ENCODE measurements at places on chromosomes 3 and 15. TPM values are rescaled to one million over a fixed set of nuclear protein-coding genes. Genes with fewer than 3 reads are reported as not detected.

- DNase-seq = peak; percentile 51
Observed at GRCh38 chr3:126607214-126607908, 47.6 kb downstream of the TXNRD3 start.

FOXL2NB gene
- total RNA-seq = not detected

DNA sequence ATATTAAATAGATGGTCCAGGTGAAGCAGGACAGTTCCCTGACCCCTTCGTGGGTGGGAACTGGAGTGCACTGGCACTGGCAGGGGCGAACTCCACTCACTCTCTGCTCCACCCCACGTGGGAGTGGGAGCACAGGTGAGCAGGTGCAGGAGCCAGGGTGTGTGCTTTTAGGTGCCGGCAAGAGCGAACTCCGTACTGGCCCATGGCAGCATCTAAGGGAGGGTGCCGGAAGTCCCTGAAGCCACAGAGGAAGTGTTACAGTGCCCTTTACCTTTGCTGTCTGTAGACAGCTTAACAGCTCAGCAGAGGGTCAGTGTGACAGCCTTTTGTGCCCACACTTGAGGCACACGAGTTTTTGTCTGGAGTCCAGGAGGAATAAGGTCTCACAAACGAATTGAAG, 26.7 kb upstream of the PIAS1 start:
- no peak for DNase-seq

DNA sequence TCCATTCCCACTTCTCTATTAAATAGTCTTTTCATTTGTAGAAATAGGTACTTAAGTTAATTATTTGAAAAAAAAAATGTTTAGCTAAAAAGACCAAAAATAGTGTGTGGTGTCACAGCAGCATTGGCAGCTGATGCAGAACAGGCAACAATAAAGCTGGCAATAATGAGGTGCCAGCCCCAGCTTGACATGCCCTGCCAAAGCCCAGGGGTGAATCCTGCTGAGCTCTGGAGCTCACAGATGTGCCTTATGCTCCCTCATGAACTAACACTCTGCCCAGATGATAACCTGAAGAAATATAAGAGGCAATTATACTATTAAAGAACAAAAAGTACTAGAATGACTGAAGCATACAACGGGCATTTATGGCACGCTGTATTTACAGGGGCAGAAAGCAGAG, 63.8 kb downstream of the IGSF11 start:
- no peak for DNase-seq

DNA sequence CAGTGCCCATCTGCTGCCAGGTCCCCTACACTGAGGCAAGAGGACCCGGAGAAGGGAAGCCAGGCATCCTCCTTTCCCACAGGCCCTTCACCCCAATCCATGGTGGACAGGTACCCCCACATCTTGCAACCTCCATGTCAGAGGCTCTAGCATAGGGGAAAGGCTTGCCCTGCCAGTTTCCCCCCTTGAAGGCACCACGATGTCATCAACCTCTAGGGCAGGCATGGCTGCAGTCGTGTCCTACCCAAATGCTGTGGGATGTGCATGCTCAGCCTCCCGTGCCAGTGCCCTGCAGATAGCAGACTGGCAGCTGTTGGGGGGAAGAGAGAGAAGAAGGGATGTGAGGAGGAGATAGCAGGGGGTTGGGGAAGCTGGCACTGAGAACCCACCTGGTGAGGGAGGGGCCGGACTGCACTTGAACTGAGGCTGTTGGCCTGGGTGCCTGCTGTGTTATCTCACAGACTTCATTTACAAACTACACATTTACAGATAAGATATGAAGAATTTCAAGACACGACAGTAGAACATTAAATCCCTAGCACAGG, 197.5 kb downstream of the ADAMTS9 start:
- DNase-seq = no peak

- no peak for DNase-seq
Observed at GRCh38 chr15:80531796-80532195, 127.6 kb downstream of the ARNT2 start.

DNA sequence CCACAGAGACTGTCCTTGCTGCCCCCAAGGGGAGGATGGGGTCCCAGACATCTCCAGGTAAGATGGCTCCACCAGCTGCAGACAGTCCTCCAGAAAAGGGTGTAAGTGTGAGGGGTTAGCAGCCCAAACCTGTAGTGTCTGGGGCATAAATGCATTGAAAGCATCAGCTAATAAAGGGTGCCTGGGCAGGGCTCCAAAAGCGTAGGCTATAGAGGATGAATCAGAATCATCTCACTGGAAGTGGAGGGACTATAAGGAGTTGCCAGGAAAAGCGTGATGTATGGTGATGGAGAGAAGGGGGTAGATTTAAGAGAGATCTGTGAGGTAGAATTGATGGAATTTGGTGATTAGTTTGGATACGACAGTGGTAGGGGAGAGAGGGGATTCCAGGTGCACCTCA, 79.9 kb upstream of the ONECUT1 start:
- no peak for DNase-seq

DNA sequence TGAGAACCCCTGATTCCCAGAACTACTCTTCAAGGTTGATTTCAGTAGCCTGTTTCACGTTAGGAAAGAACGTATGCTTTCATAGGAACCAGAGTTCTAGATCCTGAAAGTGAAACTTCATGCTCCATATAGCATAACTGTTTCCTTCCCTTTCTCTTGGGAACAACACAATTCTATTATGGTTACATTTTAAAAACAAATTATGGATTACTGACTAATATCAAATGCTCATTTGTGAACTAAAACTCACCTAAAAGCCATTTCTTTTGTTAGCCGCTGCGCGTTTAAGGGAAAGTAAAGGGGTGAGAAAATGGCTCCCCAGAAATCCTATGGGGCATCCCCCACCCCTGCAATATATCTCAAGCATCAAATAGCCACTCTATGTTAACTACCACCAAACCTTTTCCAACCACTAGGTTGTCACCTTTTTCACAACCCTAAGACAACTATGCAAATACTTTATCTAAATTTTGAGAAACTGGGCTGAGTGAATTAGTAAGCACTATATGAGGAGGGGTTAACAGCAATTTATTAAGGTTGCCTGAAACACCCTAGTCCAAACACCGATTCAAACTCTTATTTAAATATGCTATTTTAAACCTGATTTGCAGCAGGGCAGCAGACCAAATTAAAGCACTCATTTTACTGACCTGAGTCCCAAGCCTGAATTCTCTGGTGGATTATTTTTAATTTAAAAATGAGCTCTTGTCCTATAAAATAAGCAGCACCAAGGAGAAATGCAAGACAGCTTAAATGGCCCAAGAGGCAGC, 2.4 kb downstream of the SIAH2 start:
- DNase-seq = no peak

CDCP1 gene
- total RNA-seq = 16.9 TPM

CCDC39 gene
- under 0.01 TPM for total RNA-seq

DNA sequence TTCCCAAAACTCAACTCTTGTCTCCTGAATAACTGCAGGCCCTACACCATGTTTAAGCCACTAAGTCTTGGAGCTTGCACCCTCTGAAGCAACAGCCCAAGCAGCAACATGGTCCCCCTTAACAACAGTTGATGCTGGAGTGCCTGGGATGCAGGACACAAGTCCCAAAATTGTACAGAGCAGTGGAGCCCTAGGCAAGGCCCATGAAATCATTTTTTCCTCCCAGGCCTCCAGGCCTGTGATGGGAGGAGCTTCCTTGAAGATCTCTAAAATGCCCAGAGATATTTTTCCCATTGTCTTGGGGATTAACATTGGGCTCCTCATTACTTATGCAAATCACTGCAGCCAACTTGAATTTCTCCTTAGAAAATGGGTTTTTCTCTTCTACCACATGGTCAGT, 311.9 kb upstream of the EPHA3 start:
- DNase-seq = no peak

NRG4 gene
- total RNA-seq = not detected

GRCh38 chr3:17090280-17090983, 205.7 kb downstream of the PLCL2 start:
- DNase-seq = no peak

DNA sequence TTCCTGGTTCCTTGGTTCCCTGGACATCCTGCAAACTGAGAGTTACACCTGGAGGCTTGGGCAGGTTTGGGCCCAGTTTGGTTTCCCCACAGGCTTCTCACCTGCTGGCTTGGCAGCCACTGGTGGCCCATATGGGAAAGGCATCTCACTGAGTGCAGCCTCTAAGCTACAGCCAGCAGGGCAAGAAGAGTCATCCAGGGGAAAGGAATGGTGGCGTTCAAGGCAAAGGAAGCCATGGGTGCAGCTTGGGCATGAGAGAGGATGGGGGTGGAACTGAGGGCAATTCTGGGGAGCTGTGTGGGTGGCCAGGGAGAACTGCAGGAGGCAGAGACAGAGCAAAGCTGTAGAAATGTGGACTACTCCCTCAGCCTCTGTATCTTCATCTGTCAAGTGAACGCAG, 106.4 kb downstream of the EPHB1 start:
- no peak for DNase-seq

GRCh38 chr3:48285675-48286074, 44.8 kb downstream of the ZNF589 start:
- DNase-seq = no peak

CTXN2 gene
- total RNA-seq = not detected

GRCh38 chr3:131079086-131079485, 52.4 kb downstream of the NEK11 start:
- DNase-seq = no peak

- no peak for DNase-seq
Observed at GRCh38 chr3:160035757-160036156, 47.1 kb downstream of the IL12A start.

- no peak for DNase-seq
Observed at GRCh38 chr3:186359078-186359477, 3.0 kb downstream of the DGKG start.

DNA sequence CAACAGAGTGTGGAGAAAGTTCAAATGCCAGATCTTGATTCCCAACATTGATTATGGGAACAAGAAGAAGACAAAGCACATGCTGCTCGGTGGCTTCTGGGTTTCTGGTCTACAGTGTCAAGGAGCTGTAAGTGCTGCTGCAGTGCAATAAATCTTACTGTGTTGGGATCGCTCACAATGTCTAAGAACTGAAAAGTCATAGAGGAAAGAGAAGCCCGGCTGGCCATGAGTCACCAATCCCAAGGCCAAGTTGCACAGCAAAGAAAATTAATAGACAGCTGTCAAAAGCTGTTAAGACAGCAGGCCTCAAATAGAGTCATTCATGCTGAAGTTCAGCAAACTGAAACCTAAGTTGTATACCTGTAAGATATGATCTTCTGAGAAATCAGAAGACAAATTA, 33.2 kb upstream of the SPPL2A start:
- peak; percentile 12 for DNase-seq

TGM4 gene
- not detected for total RNA-seq

DNA sequence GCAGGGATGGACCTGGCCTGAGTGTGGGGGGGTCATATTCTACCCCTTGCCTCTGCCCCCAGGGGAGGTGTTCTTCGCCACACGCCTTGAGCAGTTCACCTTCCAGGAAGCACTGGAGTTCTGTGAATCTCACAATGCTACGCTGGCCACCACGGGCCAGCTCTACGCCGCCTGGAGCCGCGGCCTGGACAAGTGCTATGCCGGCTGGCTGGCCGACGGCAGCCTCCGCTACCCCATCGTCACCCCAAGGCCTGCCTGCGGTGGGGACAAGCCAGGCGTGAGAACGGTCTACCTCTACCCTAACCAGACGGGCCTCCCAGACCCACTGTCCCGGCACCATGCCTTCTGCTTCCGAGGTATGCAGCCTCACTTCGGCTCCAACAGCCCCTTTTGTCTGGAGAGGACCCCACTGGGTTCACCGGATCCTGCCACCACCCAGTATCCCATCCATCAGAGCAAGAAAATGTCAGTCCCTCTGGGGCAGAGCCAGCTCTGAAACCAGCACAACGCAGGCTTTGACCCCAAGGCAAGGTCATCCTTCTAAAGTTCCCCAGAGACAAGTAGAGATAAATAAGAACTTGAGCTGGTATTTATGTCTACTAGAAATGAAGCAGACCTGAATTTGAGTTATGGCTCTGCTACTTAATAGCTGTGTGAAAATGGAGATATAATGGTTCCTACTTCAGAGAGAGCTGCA, 45.8 kb downstream of the HAPLN3 start:
- DNase-seq = no peak

GRCh38 chr3:108221393-108221792, 831 bp downstream of the IFT57 start:
- no peak for DNase-seq

DNA sequence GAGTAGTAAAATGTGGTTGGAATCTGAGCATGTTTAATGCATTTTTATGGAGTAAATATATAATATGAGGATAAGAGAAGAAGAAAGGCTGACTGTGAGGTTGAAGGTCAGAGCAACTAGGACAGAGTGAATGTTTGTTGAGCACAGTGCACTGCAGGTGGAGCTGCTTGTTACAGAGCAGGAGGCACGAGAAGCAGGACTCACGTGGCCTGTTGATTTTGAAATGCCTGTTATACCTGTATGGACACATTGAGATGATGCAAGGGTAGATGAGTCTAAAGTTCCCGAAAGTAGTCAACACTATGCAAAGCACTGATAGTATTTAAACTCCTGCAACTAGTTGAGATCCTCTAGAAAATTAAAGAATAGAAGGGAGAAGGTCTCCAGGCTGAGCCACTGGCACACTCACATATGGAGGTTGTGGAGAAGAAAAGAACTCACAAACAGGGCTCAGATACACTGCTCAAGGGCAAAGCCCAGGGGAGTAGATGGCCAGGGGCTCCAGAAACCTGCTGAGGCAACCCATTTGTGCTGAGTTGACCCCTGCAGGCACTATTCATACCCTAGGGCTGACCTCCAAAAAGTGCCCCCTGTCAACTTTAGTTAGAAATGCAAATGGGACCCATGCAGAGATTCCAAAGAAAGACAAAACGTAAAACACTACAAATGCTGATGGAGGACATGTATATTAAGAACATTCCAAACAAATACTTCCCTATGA, 541.5 kb downstream of the GABRG3 start:
- DNase-seq = no peak

GP5 gene
- 0.17 TPM for total RNA-seq

GRCh38 chr3:41144631-41145030, 54.7 kb upstream of the CTNNB1 start:
- no peak for DNase-seq

DNA sequence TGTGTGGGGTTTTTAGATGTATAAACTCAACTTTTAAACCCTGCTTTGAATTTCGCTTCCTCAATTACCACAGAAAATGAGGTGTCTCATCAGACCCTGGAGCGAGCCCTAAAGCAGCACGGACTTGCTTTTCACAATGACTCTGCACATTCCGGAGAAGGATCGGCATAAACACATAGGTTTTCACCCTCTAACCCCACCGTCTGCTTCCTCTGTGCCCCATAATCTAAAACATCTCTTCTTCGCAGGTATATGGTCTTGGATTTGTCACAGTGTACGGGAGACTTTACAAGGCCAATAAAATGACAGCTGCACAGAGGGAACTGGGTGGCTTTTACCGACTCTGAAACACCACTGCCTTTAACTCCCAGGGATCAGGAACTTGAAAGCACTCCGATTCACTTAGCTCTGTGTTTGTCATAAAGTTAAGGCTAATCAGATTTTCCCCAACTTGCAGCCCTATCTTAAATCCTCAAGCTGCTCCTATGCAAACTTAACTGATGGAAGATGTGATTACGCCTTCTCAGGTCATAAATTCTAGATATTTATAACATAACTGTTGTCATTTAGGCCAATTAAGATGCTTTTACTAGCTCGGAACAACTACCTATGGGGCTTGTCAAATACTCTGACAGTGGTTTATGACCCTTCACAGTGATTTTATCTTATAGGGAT, 133.4 kb upstream of the WNT5A start:
- DNase-seq = peak; percentile 43

GRCh38 chr3:163622384-163622783, 1455.9 kb downstream of the SI start:
- peak; percentile 1 for DNase-seq

- no peak for DNase-seq
Observed at GRCh38 chr3:15513810-15514662, 7.5 kb downstream of the COLQ start.

- DNase-seq = no peak
Observed at GRCh38 chr3:176354843-176355242, 842.4 kb downstream of the TBL1XR1 start.

All from fibroblast of lung (primary cell).